ENCODE measurements at places on chromosomes 5 and 9.

DNA sequence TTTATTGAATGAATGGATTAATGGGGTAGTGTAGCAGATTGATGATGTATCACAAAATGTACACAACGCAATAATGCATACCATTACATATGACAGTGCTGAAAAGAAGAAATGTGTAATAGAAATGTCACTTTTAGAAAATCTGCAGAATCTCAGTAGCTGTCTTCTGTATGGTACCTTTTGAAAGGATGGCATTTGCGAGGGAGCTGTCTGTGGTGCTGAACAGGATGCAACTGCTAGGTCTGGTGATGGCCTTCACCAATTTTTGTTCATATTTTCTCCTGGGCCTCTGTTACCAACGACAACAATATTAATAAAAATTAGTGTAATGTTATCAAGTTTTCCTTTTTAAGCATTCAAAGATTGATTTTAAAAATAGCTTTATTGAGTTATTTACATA lies 36.2 kb upstream of the OTULIN start:
- no peaks in the 10 kb centered on the region for H3K27me3 ChIP-seq
- no peaks in the 10 kb centered on the region for H3K4me1 ChIP-seq
- H3K36me3 ChIP-seq, result no peaks in the 10 kb centered on the region
- H3K27ac ChIP-seq, result no peak overlapping the region
- H3K4me3 ChIP-seq, result no peak overlapping the region
- DNase-seq, result no peak

DNA sequence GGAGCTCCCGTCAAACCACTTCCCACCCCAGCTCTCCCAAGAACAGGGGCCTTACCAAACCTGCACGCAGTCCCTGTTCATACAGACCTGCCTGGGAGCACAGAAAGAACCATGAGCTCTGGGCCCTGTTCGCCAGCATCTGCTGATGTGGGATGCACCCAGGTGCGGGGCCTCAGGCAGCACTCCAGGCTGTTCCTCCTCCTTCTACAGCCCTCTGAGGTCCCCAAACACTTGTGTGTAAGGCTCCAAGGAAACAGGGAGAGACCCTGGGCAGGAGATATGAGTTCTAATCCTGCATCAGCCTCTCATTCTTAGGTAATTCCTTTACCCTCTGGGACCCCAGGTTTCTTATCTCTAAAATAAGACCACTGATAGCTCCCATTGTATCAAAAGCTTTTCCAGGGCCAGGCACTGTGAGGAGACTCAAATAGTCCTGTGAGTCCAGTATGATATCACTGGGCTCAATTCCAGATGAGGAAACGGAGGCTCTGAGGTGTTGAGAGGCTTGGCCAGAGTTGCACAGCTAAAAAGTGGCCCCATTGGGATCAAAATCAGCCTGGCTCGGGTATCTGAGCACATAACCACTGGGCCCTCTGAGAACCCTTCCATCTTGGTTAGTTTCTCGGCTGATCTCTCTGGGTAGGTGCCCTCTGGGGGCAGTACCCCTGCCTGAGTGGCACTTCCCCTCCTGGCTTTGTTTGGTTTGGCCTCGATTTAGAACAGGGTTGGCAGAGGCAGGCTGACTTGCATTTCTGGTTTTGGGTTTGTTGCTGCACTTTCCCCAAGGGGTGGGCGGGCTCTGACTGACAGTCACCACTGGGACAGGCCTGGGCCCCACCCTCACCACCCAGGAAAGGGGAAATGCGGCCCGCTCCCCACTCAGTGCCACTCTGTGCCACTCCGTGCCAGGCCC lies 116.8 kb downstream of the RGS3 start:
- no peaks in the 10 kb centered on the region for H3K27me3 ChIP-seq
- peaks cover 80% of the 10 kb centered on the region for H3K4me1 ChIP-seq

DNA sequence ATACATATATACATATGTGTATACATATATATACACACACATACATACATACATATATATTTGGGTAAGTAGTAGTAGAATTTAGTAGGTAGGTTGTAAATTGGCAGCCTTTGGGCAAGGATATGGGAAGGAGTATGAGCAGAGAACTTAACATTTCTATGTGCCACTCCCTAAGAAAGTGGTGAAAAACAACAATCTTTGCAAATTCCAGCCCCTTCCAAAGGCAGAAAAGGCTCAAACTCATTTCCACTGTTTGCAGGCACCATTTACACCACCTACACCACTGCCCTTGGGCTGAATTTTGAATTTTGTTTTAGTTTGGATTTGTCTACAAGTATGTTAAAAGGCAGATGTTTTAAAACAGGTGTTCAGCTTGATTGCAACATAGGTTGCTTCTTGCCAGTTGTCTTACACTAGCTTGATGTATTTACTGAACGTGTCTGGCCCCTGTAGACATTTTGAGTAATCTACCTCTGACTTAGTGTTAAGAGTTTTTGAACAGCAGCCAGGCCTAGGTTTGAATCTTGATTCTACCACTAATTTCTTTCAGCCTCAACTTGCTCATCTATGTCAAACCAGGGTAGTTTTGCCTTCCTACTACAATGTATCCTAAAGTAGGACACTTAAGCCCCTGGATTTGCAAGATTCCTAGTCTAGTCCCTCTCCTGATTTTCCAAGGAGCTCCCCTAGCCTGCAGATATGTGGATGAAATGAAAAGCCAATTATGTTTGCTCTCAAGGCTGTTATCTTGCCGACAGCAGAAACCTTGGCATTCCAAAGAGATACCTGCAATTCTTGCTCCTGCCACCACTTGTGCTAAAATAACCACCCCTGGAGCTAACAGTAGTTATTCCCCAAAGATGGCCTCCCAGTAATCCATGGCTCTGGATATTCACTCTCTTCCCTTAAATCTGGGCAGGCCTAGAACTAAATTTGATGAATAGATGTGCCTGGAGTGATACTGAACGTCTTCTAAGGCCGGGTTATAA lies 156.2 kb upstream of the SLC44A1 start:
- no peak for DNase-seq
- no peaks in the 10 kb centered on the region for H3K4me1 ChIP-seq
- H3K4me3 ChIP-seq, result no peak overlapping the region

DNA sequence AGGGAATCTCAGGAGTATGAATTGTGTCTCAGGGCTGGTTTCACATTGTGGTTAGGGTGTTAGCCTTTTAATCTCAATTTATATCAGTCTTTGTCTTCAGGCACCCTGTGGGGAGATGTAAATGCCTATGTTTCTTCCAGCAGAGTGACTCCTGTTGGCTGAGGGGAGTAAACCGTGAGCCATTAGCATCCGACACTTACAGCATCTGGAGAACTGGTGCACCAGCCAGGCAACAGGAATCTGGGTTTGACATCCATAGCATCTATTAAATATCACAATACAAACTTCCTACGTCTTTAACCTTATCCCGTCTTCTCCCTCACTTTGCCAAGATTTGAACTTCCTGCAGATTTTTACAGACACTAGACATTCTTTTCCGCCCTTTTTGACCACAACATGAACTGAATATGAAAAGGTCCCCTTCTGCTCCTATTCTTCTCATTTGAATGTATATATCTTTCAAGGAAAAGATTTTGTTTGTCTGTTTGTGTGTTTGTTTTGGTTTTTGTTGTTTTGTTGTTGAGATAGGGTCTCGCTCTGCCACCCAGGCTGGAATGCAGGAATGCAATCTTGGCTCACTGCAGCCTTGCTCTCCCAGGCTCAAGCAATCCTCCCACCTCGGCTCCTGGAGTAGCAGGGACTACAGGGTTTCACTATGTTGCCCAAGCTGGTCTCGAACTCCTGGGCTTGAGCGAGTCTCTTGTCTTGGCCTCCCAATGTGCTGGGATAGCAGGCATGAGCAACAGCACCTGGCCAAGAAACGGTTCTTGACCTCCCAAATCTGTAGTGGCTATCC lies 626.2 kb downstream of the TLR4 start:
- no peak for DNase-seq
- H3K4me1 ChIP-seq, result no peaks in the 10 kb centered on the region
- no peak overlapping the region for H3K27ac ChIP-seq
- H3K4me3 ChIP-seq, result no peak overlapping the region

DNA sequence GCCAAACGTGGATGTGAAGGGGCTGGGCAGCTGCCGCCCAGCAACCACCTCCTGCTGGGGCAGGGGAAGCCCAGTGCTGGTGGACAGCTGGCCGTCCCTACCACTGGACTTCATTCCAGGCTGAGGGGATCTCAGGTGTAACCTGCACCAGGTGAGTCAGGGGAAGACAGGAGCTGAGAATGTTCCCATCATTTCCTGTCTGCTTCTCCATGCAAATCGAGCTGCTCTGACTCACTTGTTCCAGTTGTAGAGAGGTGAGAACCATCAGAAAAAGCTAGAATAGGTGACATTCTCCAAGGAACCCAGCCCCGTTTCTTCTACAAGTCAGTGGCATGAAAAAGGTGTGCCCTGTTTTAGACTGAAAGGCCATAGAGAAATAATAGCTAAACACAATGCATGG lies 21.8 kb upstream of the BARX1 start:
- H3K27ac ChIP-seq, result no peak overlapping the region
- no peaks in the 10 kb centered on the region for H3K4me1 ChIP-seq
- no peak for DNase-seq
- H3K36me3 ChIP-seq, result no peaks in the 10 kb centered on the region
- no peak overlapping the region for H3K4me3 ChIP-seq

DNA sequence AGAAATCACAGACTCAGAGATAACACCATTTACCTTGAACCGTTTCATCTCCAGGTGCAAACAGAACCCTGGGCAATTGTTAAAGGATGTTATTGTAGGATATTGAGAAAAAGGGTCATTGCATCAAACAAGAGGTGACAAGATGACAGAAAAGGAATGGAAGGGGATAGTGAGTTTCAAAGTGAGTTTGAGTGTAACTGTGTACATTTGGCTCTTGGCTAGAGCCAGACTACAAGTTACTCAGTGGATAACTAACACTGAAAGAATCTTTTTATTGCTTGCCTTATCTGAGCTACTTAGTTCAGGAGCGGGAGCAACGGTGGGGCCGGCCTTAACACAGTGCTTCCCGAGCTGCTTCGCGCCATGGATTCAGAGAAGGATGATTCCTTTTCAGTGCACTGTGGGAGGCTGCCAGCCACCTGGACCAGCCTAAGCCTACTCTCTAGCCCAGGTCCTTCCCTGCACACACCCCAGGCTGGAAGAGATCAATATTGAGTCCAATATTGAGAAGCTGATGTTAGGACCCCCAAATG lies 193.4 kb downstream of the ATPSCKMT start:
- no peaks in the 10 kb centered on the region for H3K4me1 ChIP-seq
- H3K27ac ChIP-seq, result no peak overlapping the region
- H3K4me3 ChIP-seq, result no peak overlapping the region
- no peaks in the 10 kb centered on the region for H3K36me3 ChIP-seq

- H3K27me3 ChIP-seq, result no peaks in the 10 kb centered on the region
- H3K27ac ChIP-seq, result no peak overlapping the region
- no peak overlapping the region for H3K4me3 ChIP-seq
- no peak for DNase-seq
- H3K36me3 ChIP-seq, result no peaks in the 10 kb centered on the region
Observed at GRCh38 chr9:109182940-109183798, 16.1 kb upstream of the FRRS1L start.

GRCh38 chr5:73692166-73692640 lies 66.2 kb downstream of the ARHGEF28 start:
- peaks cover 32% of the 10 kb centered on the region for H3K4me1 ChIP-seq
- peak; percentile 11 for DNase-seq
- no peak overlapping the region for H3K4me3 ChIP-seq

Data from natural killer cell (primary cell).